D721Med (cell line): ENCODE measurements at places on chromosomes 6 and 20.

DNA sequence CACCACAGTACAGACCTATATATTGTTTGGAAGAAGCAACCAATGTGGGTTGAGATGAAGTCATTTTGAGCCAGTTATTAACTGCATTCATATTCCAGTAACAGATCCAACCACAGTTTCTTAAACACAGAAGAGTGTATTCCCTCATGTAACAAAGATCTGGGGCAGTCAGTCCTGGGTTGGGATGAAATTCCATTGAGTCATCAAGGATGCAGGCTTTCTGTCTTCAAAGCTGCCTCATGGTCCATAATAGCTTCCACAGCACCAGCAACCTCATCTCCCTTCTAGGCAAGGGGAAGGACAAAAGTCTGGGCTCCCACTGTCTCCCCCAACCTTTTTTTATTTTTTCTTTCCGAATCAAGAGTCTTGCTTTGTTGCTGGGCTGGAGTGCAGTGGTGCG is 2.9 kb upstream of the SOD2 start:
- DNase-seq: no peak

GRCh38 chr20:35893942-35894341 is 60.4 kb downstream of the SCAND1 start:
- no peak for DNase-seq

DNA sequence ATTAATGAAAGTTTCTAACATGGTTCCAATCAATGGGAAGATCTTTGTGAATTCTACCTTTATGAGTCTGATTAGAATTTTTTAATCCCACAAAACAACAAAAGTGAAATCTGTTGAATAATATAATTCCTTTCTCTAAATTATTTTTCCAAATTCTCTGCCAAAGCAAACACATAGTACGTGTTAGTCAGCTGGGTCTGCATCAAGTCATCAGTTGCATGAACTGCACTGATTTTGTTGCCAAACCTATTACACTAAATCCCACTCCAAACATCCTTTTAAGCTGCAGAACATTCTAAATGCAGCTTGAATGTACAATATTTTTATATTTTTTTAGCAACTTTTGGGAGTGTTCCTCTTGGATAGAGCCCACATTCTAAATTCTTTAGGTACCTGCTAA is 199.0 kb upstream of the HSF2 start:
- no peak for DNase-seq

DNA sequence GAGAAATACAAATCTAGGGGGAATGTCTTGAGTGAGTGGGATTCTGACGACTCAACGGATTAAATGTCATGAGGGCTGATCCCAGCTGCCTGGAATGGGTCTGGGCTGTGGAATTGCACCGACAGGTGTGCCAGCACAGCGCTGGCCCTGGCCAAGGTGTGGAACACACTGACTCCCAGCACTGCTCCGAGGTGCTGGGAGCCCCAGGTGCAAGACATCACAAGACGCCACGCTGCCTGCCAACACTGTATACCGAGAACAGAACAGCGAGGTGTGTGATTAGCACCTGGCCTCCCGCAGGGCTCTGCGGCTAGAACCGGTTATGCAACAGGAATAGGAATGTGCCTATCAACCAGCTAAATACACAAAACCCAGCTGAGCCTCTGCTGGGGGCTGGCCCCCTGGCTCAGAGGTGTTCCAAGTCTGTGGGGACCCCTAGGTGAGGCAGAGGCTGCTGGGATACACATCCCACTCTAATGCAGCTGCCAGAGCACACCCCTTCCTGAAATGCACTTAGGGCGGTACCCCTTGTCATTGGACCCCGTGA is 24.8 kb upstream of the APMAP start:
- DNase-seq: no peak

DNA sequence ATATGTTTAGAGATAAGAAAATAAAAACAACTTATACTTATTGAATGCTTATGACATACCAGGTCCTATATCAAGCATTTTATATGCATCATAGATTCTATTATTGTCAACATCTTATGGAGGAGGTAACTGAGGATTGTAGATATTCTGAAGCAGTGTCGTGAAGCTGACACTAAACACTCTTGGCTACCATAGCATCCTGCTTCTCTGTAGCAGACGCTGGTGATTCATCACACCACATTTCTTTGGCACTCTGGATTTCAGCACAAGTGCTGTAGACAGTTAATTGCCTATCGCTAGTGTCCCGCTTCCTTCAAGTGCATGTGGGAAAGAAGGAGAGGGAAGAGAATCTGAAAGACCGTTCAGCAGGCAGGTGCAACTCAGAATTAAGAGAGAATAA is 317.1 kb downstream of the PLCB1 start:
- no peak for DNase-seq

- DNase-seq: no peak
Observed at GRCh38 chr6:2630891-2631571, 119.7 kb downstream of the MYLK4 start.

GRCh38 chr6:81694207-81694606 is 58.3 kb downstream of the TENT5A start:
- DNase-seq: no peak

DNA sequence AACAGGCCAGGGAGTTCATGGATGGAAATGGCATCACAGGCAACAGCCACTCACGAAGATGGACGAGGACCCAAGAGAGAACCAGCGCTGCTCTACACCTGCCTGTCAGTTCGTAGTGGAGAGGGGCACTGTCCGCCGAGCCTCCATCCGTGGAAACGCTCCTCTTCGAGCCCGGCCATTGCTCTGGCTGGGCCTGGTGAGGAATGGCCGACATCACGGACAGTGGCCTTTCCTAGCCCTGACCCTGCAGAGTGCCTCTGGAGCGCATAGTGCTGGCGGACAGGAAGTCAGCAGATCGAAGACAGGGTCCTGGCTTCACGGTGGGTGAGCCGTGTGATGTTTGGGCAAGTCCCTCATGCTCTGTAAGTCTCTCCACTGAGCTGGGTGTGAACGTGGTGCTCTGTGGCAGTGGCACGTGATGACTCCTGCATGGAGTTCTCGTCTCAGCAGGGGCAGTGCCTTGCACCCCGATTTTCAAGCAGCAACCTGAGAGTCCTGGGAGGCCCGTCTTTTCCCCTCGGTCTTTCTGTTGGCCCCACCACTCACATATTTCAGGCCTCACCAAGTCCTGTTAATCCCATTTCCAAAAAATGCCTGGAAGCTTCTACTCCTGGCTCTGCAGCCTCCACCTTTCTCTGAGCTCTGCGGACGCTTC is 214.4 kb downstream of the ERMARD start:
- no peak for DNase-seq

DNA sequence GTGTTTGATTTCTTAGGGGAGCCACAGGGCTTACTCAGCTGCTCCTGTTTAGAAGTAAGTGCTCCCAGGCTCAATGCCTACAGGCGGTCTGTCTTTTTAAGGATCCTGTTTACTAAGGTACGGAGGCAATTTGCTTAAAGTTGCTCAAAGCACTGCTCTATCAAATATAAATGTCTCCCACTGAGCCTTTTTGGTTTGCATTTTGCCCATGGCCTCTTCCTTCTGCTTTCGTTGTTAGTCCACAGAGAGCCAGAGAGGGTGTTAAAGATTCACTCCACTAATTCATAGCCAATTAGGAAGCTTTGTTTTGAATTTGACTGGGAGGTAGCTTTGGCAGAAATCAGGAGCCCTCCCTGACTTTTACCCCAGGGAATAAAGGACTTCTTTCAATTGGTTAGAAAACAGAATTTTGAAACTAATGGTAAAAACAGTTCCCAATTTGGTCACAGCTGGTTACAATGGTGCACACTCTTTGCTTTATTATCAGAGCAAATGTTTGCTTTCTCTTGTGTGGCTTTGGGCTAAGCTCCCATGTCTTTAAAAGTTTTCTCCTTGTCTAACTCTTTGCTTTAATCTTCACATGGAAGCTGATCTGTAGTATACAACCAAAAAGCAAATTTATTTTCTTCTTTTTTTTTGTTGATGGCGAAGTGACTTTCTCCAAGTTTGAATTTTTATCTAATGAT is 126.2 kb downstream of the IMPG1 start:
- DNase-seq: no peak

- DNase-seq: no peak
Observed at GRCh38 chr20:38057351-38057972, 23.9 kb downstream of the RPRD1B start.

DNA sequence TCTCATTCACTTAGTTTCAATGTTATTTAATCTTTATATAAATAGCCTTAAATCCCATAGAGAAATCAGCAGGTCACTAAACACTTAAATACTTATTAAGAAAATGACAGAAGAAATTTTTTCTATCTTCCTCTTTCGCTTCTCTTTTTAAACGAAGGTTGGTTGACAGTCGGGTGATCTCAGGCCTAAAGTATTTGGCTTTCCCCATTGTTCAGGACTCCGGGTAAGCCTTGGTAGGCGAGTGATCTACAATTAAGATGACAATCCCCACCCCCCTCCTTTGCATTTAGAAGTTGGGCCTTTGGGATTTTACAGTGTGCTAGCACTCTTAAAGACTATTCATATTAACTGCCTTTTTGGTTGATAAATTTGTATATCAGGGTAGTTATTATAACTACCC is 19.7 kb upstream of the UTRN start:
- no peak for DNase-seq

DNA sequence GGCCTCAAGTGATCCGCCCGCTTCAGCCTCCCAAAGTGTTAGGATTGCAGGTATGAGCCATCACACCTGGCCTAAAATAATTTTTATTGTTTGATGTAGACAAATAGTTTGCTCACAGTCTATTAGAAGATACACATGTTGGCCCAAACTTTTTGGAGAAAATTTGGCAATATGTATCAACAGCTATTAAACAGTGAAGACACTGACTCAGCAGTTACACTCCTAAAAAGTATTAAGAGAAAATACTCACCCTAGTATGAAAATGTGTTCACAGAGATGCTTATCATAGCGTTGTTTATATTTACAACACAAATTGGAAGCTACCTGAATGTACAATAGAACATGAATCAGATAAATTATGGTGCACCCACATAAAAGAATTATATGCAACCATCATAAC is 173.1 kb downstream of the WDR27 start:
- no peak for DNase-seq

- no peak for DNase-seq
Observed at GRCh38 chr6:33929575-33930288, 125.9 kb upstream of the MLN start.

- no peak for DNase-seq
Observed at GRCh38 chr6:125831659-125832058, 40.9 kb downstream of the NCOA7 start.

- DNase-seq: peak; percentile 56
Observed at GRCh38 chr6:43628393-43629103, 516 bp downstream of the GTPBP2 start.

GRCh38 chr6:38349795-38350194 is 289.9 kb downstream of the BTBD9 start:
- no peak for DNase-seq

GRCh38 chr6:127178746-127179145 is 60.3 kb downstream of the RSPO3 start:
- DNase-seq: no peak

- no peak for DNase-seq
Observed at GRCh38 chr6:16511723-16512489, 249.4 kb downstream of the ATXN1 start.

- no peak for DNase-seq
Observed at GRCh38 chr6:33699131-33699530, 12.4 kb downstream of the UQCC2 start.

DNA sequence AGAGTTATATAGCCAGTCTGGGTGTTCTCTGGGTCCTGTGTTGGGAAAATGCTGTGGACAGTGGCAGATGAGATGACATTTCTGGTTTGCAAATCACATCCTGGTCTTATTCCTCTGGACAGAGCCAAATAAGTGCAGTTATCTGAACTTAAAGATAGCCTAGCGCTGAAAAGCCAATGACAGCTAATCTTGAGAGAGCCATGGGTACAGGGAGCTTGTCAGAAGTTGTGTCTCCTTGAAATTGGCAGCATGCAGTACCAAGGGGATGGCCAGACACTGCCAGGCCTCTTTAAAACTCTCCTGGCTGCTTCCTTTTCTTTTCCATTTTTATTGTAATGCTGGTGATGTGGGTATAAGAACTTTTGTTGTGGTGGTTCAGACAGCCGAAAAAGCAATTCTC is 362.5 kb downstream of the FARS2 start:
- DNase-seq: no peak

- DNase-seq: no peak
Observed at GRCh38 chr6:68127074-68127473, 508.0 kb upstream of the ADGRB3 start.
